ENCODE measurements at places on chromosomes 11 and 22.

DNA sequence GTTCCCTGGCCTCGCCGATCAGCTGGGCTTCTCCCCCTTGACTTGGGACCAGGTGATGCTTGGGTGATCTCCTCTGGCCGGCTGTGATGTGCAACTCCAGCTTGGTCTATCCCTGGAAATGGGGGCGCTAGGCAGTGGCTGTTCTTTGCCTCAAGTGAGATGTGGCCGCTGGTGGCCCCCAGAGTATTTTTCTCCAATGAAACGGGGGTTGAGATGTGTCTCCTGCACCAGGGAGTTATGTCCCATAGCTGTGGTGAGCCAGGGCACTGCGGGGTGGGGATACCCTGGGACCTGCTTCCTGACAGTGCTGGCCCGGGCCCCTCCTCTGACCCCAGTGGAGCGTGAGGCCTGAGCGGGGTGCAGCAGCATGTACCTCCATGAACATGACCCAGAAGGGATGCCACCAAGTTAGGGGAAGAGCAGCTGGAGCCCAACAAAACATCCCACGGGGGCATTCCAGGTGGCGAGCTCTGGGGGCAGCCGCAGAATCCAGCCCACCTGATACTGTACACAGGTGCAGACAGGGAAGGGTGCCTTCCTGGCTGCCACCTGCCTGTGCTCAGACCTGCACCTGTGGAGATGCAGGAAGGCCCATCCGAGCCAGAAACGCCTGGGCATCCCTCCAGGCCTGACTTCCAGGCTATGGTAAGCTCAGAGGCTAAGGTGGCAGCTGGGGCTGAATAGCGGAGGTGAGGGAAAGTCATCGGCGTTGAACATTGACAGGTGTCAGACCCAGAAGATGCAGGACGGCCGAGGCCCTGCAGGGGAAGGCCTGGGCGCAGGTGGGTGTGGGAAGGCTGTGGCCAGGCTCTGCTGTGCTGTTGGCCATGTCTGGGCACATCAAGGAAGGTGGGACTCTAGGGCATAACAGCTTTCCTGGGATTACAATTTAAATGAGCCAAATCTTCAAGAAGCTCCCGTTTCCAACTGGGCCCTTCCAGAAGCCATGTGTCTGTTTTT lies 97.3 kb downstream of the CTTN start:
- no peak for DNase-seq

- no peak for DNase-seq
These were observed 112.2 kb upstream of the B3GAT1 start for GRCh38 chr11:134524201-134524600.

DNA sequence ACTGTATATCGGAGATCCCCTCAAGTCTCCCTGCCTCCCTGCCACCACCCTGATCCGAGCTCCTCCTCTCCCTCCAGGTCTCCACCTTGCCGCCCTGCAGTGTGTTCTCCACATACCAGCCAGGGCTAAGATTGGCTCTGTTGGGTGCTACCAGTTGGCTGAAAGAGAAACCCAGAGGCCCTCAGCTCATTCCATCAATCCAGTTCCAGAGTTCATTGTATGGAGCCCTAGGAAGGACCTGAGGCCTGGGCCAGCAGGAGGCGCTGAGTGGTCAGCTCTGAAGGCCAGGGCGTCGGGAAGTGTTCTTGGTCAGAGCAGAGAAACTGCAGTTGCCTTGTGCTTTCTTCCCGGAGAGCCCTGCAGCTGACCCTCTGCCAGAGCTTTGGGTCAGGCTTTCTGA lies 2.2 kb upstream of the TOP3B start:
- no peak for DNase-seq

DNA sequence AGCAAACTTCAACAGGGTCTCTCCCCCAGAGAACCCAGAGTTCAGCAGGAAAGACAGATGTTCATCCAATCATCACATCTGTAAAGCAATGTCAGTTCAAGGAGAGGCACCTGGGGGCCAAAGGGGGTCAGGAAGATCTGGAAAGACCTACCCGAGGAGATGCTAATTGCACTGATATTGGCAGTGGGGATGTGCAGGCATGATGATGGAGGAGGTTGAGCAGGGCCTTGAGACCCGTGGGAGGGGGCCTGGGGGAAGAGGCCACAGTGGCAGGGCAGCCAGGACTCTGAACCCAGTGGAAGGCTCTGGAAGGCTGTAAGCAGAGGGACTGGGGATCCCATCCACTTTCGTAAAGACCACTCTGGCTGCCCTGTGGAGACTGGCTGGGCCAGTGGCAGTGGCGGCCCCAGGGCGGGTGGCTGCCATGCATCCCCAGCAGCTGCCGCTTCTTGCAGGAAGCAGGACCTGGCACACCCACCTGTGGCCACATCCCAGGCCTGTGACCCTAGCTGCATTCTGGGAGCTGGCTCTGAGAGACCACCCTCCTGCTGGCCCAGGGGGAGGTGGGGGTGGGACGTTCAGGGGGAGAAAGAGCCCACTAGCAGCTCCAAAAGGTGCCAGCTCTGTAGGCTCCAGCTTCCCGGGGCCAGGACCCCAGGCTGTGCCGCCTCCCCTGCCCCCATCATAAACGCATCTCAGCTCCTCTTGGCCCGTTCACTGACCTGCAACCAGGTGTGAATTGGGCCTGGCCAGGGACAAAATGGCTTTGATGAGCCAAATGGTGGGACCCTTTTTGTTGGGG lies 59.9 kb upstream of the FGF3 start:
- no peak for DNase-seq

DNA sequence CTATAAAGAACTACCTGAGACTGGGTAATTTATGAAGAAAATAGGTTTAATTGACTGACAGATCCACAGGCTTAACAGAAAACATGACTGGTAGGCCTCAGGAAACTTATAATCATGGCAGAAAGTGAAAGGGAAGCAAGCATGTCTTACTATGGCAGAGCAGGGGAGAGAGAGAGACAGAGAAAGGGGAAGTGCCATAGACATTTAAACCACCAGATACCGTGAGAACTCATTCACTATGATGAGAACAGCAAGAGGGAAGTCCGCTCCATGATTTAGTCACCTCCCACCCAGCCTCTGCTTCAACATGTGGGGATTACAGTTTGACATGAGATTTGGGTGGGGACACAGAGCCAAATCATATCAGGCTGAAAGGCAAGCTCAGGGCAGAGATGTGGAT lies 327.1 kb upstream of the DDI1 start:
- no peak for DNase-seq

- DNase-seq = no peak
These were observed 3.7 kb upstream of the LZTR1 start for GRCh38 chr22:20978419-20978818.
